ENCODE measurements at places on chromosomes 12 and 14.

DNA sequence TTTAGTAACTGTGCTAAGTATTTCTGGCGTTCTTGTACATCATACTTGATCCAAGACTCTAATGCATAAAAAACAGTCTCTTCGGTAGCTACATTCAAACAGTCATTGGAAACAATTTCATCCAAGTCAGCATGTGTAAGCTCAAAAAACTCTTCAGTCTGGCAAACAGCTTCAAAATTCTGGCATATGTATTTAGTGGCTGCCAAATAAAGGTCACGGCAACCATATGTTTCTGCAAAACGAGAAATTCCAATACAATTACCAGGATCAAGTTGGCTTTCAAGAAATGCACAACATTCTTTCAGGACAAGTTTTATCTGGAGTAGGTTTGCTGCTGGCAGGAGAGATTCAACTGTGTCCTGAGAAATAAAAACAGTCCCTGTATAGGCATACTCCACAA, 16.5 kb downstream of the KLHL28 start:
- DNase-seq, result no peak

DNA sequence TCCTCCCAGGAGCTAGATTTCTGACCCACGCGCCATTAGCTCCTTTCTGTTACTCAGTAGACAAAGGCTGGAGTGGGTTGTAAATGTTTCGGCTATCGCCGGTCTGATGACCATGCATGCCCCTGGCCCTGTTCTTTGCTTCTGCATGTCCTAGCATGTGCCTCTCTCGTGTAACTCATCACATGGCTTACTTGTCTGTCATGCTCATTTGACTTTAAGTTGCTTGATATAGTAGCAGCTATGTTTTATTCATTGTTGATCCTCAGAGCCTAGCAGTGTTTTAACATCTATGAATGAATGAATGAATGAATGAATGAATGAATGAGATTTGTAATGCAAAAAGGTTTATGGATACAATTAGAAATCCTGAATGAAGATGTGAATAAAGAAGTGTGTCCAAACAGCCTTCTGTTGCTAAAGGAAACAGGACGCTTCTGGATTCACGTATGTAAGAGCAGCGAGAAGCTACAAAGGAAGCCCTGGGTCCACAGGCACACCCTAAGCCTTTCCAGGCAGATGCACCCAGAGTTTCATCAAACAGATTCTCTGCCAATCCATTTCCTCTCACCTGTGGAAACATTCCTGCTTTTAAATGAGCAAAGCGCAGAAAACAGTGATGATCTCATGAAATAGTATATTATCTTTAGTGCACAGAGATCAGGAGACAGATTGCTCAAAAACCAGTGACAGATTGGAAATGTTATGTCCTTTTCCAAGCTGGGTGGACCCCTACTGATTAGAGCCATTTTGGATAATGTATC, 3.4 kb downstream of the GSG1 start:
- no peak for DNase-seq

- no peak for DNase-seq
These were observed 277.9 kb upstream of the FOXG1 start for GRCh38 chr14:28488684-28489083.

- DNase-seq, result no peak
These were observed 54.8 kb downstream of the ASCL4 start for GRCh38 chr12:107829271-107829670.
